ENCODE measurements at places on chromosomes 7 and 10. TPM values are rescaled to one million over a fixed set of nuclear protein-coding genes. Genes with fewer than 3 reads are reported as not detected.

- DNase-seq: no peak
Observed at GRCh38 chr10:6120691-6121090, 31.9 kb downstream of the RBM17 start.

NXPH1 gene
- polyA plus RNA-seq: not detected

DNA sequence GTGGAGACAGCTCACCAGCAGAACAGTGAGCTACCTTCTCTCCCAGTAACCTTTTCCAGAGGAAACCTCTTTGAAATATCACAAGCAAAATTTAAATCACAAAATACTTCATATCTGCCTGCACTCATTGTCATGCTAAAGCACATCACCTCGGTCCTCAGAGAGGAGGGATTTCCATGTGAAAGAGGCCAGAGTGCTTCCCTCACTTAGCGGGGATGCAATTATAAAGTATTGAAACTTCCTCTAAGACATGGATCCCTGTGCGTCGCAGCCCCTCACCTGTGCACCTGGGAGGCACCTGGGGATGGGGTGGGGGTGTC lies 457.9 kb downstream of the DNAJB6 start:
- no peak for DNase-seq

DNA sequence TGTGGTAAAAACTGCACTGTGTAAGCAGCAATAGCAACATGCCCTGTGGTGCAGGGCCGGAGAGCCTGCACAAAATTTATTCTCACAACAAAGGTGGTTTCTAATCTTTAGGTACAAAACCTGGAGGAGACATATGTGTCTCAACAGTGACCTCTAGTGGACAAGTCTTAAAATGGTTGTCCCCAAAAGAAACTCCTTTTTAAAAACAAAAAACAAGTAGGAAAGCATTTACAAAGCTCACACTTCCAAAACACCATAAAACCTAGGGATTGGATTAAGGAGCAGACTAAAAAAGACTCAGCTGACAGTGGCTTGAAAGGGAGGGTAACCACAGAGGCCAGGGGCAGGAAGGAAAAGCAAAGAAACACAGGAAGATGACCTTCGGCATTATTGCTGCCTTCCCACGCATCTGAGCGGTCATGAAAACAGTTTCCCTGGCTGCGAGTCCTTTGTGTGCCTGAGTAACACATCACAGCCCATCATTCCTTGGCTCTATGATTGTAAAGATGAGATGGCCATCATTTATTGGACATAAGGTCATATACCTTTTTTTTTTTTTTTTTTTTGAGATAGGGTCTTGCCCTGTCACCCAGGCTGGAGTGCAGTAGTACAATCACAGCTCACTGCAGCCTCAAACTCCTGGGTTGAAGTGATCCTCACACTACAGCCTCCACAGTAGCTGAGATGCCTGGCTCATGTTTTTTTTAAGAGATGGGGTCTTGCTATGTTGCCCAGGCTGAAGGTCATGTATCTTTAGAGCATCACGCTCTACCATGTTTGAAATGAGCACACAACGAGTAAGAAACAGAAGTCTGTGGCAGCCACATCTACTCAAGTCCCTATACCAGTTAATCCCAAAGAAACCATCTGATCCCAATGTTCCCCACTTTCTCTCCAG lies 39.5 kb downstream of the RSU1 start:
- DNase-seq: no peak

GRCh38 chr10:102868911-102869257 lies 386 bp upstream of the AS3MT start:
- no peak for DNase-seq

GRCh38 chr10:26624006-26624405 lies 73.5 kb upstream of the PDSS1 start:
- no peak for DNase-seq

DNA sequence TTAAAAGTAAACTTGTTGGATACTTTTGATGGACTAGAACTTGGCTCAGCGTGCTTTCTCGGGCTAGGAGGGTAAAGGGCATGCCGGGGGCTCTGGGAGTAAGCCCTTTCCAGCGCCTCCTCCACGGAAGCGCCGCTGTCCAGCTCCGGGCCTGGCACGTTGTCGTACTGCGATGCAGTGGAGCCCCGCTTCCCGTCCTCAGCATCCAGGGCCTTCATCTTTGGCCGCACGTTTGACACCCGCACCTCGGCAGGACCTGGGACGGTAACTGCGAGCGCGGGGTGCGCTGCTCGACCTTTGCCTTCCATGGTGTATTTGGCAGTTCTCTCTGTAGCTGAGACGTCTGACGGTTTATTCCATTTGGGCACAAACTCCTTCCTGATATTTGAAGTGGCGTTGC lies 148.3 kb downstream of the USP6NL start:
- no peak for DNase-seq

DNA sequence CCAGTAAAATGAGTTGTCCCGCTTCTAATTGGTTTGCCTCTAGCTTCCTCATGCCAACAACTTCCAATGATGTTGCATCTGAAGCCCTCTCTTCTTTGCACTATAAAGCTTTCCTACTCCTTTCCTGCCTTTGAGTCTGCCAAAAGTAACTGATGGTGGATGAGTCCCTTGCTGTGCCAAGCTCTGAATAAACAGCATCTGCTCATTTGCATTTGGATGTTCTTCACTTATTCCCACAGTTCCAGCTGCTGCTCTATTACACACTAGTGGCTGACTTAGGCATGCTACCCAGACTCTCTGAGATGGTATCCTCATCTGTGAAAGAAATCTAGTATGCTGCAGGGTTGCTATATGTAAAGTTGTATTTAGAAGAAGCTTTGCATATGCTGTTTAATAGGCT lies 24.9 kb downstream of the SFR1 start:
- DNase-seq: no peak

DNA sequence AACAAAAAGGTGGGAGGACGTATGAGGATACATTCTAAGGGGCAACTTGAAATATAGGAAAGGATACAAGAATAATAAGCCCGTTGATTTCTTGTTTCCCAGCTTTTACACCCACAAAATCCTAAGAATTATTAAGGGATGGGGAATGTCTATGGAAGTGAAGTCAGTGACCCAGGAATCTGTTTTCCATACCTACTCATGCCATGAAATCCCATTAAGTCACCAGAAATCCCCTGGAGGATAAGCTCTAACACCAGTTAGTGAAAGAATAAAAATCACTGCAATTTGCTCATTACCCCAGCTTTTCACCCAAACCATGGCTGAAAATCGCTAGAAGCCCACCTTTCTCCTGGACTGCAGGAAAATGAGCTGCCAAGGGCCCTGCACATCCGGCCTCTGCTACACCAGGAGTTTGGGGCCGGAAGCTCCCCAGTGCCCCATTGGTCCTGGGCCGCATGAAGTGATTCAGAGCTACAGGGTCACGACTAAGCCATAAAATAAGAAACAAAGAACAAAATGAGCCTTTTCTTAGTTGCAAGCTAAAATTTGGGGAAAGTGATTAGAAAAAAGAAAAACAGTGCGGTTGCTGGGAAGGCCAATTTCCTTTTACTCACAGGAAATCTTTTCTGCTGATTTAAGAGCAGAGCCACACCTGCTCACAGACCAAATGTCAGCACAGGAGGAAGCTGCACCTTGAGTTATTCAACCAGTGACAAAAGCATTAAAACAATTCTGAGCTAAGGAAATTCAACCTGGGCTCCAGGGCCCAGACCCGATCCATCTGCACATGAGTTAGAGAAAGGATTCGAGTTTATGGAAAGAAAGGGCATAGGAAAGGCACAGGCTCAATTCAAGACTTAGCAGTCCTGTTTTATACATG lies 40.3 kb downstream of the HIPK2 start:
- DNase-seq: peak; percentile 26

- DNase-seq: no peak
Observed at GRCh38 chr7:97499204-97499603, 232.7 kb upstream of the TAC1 start.

SPDYE11 gene
- polyA plus RNA-seq: not detected

DNA sequence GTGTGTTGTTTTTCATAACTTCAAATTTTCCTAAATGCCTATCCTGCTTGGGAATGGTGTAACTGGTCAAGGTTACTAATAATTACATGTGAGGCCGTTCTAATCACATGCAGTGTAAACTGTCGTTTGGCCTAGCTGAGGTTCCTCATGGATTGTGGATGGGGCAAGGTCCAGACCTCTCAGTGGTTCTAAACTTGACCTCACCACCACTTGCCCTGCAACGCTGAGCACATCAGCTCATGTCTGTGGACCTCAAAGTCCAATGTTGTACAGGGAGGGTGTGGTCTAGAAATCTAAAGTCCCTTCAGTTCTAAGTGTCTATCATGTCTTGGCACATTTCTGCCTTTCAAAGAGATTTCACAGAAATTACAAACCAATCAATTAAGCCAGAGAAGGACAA lies 15.6 kb downstream of the RBP3 start:
- DNase-seq: no peak

- no peak for DNase-seq
Observed at GRCh38 chr10:70597856-70598815, 4.4 kb downstream of the PRF1 start.

DNA sequence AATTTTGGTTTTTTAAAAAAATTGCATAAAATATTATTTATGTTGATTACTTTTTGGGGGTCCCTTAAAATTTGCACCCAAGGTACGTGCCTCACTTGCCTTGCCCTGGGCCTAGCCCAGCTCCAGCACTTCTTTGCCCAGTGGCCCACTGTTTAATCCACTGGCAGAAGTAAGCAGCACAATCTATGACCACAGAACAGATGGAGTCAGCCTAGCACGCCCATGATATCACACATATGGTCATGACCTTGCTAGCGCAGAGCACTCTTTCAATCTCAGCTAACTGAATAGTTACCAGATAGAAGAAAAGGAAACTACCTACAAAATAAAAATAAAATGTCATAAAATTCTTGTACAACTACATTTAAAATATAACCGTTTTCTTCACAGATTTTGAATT lies 5.6 kb downstream of the OGA start:
- DNase-seq: no peak

DNA sequence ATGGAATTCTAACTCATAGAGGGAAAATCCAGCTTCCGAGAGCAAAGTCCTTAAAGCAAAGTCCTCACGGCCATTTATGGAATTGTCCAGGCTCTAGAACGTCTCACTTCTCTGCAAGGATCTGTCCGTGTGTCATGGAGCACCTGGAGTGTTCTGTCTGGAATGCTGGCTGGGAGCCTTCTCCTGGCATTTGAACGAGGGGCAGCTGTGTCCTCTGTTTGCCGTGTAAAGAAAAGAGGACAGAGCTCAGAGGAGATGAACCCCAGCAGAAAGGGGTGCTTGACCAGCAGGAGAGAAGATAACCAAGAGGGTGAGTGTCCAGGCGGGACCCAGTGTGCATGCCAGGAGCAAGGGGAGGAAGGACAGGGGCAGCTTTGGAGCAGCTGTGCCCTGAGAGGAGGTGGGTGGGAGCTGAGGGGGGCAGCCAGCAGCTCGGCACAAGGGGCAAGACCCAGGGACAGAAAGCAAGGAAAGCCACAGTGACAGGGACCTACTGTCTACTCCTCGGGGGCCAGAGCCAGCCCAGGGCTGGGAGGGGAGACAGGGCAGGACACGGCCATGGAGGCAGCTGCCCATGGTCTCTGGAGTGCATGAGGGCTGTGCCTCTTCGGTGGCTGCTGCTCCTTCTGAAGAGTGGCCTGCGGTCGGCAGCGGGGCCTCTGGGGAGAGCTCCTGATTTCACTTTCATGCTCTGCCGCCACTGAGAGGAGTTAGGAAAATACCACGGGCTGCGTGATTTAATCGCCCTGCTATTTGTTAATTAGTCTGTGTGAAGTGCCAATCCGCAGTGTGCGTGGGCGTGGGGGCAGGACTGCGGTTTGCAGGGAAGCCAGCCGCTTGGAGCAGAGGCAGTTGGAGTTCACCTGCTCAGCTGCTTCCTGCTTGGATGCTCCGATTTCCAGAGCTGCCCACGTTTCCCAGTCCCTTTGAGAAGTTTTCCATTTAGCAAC lies 149.3 kb upstream of the SHH start:
- DNase-seq: peak; percentile 46

GRCh38 chr10:16675334-16675733 lies 141.9 kb downstream of the RSU1 start:
- no peak for DNase-seq

BMPR1A gene
- 4.4 TPM for polyA plus RNA-seq
